ENCODE measurements at places on chromosomes 7 and 10.

DNA sequence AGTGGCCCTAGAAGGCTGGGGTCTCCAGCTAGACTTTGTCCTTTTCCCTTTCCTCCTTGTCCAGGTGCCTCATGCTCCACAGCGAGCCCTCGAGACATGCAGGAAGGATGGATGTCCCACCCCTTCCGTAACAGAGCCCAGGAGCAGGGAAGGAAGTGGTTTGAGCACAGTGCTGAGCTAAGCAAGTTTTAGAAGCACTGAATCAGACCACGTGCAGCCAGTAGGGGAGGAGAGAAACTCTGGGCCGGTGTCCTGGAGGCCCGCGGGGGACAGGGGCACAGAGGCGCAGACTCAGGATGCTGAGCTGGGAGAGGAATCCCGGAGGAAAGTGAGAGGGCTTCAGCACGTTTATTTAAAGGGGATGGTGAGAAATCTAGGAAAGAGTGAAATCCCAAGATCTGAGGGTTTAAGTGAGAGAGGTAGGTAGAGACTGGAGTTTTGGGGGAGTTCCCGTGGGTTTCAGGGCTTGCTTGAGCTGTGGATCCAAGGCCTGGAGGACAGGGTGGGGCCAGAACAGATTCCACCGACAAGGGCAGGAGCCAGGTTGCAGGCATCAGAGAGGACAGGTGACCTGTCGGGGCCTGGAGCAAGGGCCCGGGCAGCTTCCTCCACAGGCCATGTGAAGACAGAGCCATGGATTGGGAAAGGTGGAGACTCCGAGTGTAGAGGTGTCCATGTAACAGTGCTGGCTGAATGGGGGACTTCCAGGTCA is 4.4 kb upstream of the IRF5 start:
- peak; percentile 62 for DNase-seq

DNA sequence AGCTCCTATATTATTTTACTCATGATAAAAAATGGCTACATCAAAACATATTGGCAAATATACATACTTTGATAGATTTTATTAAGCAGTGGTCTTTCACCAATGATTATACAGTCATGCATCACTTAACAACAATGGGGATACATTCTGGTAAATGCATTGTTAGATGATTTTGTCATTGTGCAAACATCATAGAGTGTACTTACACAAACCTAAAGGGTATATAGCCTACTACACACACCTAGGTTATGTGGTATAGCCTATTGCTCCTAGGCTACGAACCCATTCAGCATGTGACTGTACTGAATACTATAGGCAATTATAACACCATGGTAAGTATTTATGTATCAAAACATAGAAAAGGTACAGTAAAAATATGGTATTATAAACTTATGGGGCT is 98.9 kb upstream of the IL6 start:
- no peak for DNase-seq

GRCh38 chr7:121083138-121083789 is 94.8 kb downstream of the CPED1 start:
- DNase-seq, result no peak

- no peak for DNase-seq
These were observed 15.6 kb downstream of the SEC23IP start for GRCh38 chr10:119908166-119908565.

DNA sequence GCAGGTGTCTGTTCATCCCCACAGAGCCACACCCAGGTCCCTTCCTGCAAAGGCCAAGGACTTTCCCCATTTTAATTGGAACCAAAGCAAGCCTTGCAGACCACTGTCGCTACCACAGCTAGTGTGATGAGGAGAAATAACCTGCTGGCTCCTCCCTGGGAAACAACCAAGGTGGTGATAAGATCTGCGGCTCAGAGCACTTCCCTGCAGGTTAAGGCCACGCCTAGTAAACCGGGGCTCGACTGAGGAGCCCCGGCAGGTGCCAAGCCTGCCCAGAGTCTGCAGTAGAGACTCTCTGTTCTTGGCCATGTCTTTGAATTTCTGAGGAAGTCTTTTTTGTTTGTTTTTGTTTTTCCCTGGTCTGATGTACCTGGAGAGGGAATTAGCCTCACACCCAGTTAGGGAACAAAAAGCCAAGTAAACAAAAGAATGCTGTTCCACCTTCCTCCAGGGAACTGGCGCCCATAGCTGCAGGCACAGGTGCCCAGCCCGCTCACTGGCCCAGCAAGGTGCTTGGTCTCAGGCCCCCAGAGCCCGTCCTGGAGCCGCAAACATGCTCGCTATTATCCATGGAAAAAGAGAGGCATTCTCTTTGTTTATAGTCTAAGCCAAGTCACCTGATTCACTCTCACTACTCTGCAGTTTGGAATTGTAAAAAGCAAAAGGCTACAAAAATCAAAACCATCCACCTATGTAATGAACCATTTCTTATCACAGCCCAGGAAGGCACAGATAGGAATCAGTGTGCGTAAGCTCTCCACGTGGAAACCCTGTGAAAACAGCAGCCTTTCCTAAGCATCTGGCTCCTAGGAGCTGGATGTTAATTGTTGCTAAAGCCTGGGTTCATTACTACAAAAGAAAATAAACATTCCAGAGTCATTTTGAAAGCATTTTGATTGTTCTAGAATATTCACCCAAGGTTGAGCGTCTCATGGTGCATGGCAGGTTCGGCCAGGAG is 2.7 kb downstream of the GPR146 start:
- DNase-seq, result peak; percentile 68

- no peak for DNase-seq
These were observed at the start of gene POU6F2 for GRCh38 chr7:38977685-38978084. TSS of gene POU6F2 (plus strand) at chr7:38977909. CDS start at chr7:38977954, 45 bp downstream.

DNA sequence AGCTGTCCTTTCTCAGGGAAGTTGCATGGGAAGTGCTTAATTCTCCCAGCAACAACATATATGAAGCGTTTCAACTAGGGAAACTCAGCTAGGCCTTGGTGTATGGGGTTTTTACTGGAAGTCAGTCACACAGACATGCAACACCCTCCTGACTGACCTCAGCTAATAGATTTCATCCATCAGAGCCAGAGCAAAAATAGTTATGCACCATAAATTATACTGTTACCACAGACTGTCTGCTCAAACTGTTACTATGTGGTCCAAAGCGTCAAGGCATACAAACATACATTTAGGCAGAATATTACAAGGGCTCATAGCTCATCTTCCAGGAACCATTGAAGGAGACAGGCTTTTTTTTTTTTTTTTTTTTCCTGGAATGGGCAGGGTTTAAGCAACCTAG is 417.9 kb downstream of the ANKRD7 start:
- DNase-seq, result no peak

GRCh38 chr7:41047789-41048191 is 655.1 kb downstream of the INHBA start:
- no peak for DNase-seq

DNA sequence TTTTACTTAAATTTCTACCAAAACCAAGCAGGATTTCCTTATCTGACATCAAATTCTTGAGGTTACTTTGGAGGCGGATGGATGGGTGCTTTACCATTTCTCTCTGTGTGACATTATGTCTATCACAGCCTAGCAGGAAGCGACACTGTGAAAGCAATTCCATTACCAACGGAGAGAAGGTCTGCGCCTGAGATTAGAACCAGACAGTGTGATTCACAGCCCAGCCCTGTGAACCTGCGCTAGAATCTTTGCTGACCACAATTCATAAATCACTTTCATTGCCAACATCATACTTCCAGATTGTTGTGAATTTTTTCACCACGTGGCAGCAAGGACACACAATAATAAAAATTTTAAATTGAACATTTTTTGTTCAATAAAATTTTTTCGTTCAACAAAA is 126.5 kb downstream of the CUBN start:
- DNase-seq, result peak; percentile 77

DNA sequence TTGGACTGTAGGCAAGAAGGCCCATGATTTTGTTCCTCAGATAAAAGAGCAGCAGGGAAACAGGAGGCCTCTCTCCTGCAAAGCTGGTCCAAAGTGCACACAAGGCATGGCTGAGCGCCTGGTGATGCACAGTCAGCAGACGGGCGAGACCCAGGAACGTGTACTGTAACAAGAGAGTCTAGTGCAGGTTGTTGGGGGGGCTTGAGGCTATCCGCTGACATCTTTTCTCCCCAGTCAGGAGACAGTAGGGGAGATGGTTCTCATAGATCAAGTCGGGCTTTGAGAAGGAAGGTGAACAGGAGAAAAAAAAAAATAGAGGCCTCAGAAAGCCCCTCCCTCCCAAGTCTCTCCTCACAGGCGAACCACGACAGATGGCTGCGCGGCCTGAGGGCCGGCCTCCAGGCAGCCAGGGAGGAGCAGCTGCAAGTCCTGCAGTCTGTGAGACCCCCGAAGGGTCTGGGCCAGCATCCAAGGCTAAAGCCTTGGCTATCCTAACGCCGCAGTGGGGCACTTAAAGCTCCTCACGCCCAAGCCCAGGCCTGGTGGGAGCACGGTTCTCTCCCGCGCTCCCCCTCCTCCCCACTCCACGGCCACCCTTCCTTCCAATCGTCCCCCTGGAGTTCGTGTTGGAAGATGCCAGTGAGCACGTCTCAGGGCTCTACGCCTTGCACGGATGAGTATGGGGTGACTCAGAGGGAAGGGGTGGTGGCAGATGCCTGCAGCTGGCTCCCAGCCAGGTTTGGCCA is 68.3 kb downstream of the PRKAG2 start:
- no peak for DNase-seq

GRCh38 chr10:43138757-43139241 is 554 bp downstream of the CSGALNACT2 start:
- DNase-seq, result peak; percentile 73

DNA sequence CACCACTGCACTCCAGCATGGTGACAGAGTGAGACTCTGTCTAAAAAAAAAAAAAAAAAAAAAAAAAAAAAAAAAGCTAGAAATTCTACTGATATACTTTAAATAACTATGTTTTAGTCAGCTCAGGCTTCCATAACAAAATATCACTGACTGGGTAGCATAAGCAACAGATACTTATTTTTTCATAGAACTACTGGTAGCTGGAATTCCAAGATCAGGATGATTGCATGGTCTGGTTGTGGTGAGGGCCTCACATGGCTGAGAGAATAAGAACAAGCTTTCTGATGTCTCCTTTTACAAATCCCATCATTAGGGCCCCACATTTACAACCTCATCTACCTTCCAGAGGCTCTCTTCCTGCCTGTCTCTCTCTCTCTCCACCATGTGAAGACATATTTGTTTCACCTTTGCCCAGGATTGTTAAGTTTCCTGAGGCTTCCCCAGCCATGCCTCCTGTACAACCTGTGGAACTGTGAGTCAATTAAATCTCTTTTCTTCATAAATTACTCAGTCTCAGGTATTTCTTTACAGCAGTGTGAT is 126.7 kb upstream of the SEMA3C start:
- DNase-seq, result no peak

DNA sequence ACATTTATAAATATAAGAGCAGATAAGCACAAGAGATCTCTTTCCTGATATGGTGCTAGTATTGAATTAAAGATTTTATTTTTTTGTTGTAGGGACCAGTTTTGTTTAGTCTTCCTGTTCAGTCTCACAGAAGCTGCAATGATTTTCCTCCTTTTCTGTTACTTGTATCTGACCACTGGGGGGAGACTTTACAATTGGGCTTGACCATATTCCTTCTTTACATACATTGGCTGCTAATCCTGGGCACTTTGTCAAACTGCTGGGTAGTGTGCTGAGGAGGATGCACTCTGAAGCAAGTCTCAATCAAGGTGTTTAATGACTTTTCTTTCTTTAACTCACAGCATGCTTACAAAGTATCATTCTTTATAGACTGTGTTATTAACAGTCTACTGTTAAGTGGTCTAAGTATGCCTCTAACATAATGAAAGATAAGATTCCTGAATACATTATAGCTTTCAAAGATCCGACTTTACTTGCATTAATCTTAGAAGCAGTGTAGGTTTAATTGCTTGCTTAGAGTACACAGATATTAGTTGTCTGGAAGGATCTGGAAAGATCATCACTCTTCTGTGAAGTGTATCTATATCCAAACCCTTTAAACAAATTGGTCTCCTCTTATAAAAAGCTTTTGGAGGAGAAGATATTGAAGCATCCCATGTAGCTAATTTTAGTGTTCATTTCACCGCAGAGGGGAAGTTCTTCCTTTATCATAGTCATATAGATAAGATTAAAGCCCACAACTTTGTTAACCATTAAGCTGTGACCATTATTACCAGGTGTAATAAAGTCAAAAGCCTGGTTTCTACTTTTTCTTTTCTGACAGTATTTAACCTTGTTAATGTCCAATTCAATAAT is 3.1 kb downstream of the PALS2 start:
- DNase-seq, result peak; percentile 12

- no peak for DNase-seq
These were observed 464.8 kb downstream of the SEMA3D start for GRCh38 chr7:84722086-84722485.

DNA sequence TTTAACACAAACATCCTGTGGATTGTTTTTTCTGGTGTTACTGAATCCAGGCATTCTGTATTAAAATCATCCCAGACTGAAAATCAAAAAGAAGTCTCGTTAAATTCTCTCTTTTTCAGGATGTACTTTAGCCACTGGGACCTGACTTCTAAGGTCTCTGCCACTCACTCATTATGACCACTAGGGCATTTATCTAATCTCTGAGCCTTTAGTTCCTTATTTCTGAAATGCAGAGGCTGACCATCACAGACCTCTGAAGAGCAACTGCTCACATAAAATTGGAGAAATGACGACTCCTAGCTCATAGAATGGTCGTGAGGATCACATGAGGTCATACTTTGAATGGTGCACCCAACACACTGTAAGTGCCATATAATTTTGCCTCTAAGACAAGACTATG is 63.2 kb downstream of the KCNMA1 start:
- DNase-seq, result no peak

- DNase-seq, result no peak
These were observed 60.8 kb upstream of the ITGA8 start for GRCh38 chr10:15780353-15781135.

- no peak for DNase-seq
These were observed 9.8 kb upstream of the PARD3 start for GRCh38 chr10:34824870-34825269.

DNA sequence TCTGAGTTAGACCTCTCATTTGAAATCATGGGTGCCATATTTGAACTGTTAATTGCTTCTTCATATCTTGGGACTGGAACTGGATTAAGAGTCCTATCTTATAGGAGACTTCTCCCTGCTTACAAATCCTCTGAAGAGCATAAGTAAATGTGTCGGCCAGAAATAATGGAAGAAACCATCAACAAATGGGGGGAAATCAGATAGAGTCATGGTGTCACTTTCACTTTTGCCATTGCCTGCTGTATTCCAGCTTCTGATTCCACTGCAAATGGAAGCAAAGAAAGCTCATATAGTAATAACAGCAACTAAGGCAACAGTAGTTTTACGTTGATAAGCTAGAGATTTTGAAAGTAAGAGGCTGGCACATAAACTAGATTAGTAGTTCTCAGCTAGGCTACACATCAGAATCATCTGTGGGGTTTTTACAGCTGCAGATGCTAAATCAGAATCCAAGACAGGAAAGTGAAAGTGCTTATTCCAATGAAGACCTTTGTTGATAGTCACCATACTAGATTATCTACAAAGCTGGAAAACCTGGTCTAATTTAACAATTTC is 12.3 kb upstream of the CRPPA start:
- no peak for DNase-seq

GRCh38 chr10:12980102-12980661 is 21.3 kb downstream of the CCDC3 start:
- no peak for DNase-seq

All from activated CD4-positive, alpha-beta T cell treated with anti-CD3 and anti-CD28 coated beads, Interleukin-2, amount 10 ng/mL, durations not matched to agents 7 days and 5 days (primary cell).